ENCODE measurements at places on chromosomes 7 and 10.

DNA sequence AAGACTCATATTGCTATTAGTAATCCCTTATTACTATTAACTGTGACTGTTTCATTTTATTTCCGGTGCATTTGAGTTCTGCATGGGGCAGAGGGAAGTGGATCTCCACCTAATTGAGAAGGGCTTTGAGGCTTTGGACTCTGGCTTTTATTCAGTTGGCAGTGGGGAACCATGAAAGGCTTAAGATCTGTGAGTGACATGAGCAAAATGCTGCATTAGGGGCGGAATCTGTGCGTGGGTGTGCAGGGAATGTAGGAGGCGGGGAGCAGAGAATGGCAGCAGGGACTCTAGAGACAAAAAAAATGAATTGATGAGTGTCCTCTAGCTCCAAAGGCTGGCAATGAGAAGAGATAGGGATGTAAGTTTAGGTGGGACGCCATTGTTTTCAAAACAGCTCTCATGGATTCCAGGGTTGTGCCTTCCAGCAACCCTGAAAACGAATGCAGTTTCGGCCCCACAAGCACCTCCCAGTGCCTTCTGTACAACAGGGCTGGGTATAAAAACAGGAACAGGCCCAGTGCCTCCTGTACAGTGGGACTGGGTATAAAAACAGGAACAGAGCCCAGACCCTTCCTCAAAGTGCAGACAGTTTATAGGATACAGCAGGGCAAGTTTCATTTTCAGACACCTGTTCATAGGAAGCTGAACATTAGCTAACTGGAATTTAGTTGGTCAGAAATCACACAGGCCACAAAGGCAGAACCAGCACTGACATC lies 663.3 kb upstream of the FOXK1 start:
- DNase-seq: no peak

- DNase-seq: no peak
Measured at GRCh38 chr7:111654343-111654742, 92.1 kb upstream of the IMMP2L start.

DNA sequence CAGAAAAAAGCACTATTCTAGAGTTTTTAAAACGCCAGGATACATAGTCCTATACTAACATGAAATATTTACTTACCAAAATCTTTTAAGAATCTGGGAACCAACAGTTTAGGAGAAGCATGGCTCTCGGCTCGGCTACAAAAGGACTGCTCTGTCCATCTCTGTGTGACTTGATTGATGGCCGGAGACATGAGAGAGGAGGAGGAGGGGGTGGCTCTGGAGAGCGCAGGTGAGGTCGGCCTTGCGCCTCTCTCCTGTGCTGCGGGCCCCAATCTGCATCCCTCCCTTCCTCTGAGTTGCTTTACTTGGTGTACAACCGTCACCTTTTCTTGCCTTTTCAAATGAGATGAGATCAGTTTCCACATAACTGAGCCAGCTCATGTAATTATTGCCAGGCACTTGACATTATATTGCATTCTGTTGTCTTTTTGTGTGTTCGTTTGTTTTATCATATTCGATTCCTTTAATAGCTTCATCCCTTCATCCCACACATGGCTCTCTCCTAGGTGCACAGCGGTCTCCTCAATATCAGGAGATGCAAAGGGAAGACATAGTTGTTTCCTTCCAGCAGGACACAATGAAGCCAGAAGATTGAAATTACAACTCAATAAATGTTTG lies 87.8 kb upstream of the KLF6 start:
- DNase-seq: no peak

GRCh38 chr10:4263601-4263921 lies 478.6 kb upstream of the KLF6 start:
- DNase-seq: no peak

DNA sequence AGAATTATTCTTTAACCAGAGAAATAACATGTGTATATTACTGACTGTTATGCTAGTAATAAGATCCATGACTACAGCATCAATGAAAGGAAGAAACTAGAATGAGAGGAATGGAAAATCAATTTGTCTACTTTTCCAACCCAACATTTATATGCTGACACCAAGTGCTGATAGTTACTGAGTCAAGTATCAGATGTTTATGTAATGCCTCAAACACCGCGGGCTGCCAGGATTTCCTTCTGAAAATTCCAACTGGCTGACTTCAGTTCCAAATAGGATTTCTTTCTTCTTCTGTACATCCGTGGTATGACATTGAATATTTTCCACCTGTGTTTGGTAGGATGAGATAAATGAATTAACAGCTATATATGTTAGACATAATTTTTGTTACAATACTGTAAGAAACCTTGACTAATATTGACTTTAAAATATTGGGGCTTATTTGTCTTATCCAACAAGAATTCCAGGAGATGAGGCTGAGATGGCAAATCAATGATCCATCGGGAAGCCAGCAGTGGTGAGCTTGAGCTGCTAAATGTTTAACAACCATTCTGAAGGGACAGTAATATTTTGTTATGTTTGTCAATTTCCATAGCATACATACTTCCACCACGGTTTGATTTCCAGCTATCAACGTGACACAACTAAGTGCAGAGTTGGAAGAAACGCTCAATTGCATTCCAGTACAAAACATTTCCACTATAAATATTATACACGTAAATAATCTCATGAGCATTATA lies 435.2 kb upstream of the AUTS2 start:
- no peak for DNase-seq

DNA sequence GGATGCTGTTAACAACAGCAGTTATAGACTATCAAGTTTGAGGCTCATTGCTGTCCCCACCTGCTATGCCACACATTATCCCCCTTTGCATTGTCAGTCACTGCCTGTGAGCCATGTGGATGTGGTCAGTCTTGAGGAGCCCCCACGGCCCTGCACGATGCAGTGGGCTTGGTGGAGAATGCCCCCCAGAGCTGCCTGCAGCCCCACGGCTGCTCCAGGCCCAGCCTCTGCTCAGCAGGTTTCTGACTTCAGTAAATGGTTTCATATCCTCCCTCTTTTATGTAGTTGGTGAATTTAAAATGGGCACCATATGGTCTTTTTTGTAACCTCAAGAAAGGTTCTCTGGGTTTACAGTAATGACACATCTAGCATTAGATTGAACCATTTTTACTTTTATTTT lies 164.1 kb downstream of the EBF3 start:
- no peak for DNase-seq

DNA sequence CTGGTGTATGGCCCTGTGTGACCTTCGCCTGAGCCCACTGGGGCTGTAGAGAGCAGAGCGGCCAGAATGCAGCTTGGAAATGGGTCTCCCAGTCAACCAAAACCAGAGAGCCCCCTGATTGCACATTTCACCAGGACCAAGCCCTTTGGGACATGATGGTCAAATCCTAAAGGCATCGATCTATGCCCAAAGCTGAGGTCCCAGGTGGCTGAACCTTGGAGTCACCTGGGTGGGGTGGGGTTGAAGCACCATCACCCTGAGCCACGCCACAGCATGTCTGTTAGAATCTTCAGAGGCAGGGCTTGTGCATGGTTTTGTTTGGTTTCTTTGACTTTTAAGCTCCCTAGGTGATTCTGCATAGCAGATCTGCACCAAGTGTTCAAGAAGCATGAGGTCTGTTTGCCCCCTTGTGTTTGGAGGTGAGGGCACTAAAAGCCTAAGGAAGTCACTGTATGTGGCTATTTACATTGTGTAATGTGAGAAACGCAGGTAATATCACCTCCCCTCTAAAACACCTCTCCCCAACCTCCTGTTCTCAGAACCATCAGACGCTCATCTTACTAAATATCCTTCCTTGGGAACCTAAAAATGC lies 9.6 kb downstream of the PKD1L1 start:
- no peak for DNase-seq

DNA sequence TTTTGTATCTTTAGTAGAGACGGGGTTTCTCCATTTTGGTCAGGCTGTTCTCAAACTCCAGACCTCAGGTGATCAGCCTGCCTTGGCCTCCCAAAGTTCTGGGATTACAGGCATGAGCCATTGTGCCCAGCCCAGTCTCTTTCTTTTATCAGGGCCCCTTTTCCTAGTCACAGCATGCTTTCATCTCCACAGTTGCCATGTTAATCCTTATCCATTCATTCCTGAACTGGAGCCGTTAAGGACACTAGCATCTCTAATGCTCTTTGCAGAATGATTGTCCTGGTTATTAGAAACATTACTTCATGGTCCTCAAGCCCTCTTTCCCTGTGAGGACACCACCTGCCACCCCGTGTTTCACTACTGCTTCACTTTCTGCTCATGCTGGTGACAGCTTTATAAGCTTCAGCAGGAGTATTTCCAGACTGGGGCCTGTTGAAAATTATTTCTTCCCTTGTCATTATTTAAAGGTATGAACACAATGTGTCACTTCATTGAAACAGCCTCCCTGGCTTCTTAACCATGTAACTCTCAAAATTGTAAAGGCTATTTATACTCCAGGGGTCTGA lies 313.9 kb downstream of the BMPER start:
- no peak for DNase-seq

DNA sequence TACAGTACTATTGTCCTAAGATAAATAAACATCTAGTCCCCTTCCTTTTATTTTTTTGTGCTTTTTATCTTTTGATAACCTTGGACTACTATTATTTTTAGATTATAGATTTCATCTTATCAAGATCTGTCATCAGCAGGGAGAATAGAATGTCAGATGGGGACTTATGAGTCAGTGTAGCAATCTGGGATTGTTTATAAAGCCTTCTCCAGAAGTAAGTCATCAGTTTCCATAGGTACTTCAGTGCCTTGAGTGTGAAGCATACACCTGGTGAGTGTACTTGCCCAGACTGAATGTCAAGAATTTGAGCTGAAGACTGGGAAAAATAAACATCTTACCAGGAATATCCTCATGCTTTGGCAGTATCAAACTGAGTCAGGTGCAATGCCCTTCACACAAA lies 2.1 kb downstream of the CASD1 start:
- no peak for DNase-seq

GRCh38 chr10:77911535-77912123 lies 14.9 kb downstream of the DLG5 start:
- no peak for DNase-seq

- DNase-seq: no peak
Measured at GRCh38 chr10:116440330-116441030, 12.8 kb downstream of the PNLIPRP3 start.

DNA sequence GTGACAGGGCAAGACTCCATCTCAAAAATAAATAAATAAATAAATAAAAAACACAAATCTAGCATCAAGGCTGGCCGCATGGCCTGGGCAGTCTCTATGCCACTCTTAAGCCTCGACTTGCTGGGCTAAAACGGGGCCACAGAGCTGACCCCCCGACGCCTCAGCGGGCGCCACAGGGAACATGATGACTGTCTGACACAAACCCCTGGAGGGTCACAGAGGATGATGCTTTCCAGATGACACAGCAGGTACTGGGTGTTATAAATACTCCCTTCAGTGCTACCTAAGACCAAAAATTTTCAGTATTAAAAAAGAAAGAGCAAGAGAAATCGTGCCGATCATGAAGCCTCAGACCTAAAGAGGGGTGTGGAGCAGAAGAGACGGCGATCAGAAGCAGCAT lies 176.8 kb downstream of the MAD1L1 start:
- DNase-seq: no peak

- no peak for DNase-seq
Measured at GRCh38 chr10:76774987-76775603, 862.5 kb downstream of the KCNMA1 start.

DNA sequence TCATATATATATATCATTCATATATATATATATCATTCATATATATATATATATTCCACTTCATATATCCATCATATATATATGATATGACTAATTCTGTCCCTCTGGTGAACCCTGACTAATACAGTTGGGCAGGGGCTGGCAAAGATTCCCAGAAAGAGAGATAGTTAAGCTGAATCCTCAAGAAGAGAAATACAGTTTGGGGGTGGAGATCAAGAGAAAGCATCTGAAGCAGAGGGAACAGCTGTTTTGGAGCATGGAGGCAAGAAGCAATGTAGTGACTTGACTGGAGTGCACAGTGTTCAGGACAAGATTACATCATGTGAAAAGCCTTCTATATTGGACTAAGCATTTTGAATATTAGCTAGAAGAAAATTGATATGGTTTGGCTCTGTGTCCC lies 540.7 kb downstream of the MAGI2 start:
- no peak for DNase-seq

DNA sequence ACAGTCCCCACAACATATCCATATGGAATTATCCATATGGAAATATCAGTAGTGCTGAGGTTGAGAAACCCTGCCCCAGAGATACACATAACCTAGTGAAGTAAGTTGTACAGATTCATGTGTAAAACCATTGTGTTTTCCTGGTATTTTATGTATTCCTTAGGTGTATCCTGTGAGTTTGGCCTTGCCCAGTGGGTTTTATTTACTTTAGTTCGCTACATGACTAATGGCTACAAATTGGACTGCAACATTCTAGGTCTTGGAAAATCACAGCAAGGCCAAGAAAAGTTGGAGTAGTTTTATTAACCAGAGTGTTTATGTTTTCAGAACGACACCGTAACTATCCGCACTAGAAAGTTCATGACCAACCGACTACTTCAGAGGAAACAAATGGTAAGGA lies 1.4 kb downstream of the RPS24 start:
- DNase-seq: no peak

DNA sequence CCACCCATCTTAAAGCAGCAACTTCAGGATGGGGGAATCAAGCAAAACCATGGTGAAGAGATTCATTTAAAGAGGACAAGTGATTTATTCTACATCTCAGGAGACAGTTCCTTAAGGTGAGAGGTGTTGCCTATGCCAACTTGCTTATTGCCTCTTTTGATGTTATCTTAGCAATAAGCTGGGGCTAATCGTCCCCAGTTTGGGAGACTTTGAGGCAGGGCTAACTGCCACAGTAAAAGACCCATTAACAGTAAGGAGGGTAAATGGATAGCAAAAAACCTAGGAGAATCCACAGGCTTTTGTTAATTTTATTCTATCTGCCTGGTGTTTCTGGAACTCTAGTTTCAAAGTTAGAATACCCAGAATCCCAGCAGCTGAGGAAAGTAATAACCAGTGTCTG lies 22.1 kb upstream of the HERPUD2 start:
- no peak for DNase-seq

DNA sequence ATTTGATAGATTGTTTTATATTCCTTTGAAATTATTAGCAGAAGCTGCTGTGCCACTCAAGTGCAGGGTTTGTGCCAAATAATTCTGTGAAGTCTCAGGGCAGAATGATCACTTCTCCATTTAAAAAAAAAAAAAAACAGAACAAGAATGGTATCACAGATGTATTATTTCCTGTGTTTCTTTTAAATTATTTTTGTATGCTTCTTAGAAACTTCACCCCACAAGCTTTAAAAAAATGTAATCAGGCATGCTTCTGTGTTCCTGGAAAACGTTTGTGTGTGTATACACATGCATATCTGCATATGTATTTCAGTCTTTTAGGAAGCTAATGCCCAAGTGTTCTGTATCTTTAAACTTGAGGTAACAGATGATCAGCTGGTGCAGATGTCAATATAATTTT lies 6.3 kb upstream of the CD36 start:
- DNase-seq: no peak

GRCh38 chr10:103658049-103658577 lies 164.6 kb downstream of the NEURL1 start:
- no peak for DNase-seq

DNA sequence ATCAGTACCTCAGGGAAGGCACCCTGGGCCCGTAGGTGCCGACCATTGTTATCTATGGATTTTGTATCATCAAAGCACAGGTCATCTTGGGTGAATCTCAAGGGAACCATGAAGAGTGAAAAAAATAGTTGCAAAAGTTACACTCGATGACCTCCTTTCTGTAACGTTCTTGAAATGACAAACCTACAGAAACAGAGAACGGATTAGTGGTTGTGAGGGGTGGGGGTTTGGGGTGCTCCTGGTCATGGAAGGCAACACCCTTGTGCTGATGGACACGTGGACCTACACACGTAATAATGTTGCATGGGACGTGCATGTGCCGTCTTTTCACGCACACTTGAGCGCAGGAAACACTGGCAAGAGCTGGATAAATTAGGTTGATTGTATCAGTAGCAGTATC lies 655.9 kb downstream of the SDK1 start:
- DNase-seq: no peak
